ENCODE measurements at places on chromosomes 16 and 17. TPM values are rescaled to one million over a fixed set of nuclear protein-coding genes. Genes with fewer than 3 reads are reported as not detected.

DNA sequence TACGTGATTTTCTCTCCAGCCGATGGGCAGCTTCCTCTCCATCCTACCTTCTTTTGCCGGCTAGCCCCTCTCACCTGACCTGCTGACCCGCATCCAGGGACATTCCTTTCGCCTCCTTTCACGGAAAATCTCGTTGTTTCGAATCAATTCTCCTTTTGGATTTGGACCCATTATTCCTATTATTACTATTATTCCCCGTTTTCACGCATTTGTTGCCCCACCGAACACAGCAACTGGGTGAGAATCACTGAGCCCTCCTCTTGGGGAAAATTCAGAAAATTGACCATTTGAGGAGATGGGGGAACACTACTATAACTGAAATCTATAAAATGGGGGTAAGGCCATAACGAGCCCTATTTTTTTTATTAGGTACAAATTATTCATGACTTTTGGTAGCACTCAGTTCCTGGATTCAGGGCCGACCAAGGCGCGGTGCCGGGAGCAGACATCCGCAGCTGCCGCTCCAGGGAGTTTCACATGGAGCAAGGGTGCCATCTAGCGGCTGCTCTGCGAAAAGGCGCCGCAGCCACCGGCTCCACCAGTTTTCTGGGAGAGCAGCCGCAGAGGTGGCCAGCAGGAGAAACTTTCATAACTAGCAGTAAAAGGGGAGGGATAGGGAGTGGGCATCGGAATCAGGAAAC, 3.3 kb upstream of the HOXB8 start:
- DNase-seq: peak; percentile 84

DNA sequence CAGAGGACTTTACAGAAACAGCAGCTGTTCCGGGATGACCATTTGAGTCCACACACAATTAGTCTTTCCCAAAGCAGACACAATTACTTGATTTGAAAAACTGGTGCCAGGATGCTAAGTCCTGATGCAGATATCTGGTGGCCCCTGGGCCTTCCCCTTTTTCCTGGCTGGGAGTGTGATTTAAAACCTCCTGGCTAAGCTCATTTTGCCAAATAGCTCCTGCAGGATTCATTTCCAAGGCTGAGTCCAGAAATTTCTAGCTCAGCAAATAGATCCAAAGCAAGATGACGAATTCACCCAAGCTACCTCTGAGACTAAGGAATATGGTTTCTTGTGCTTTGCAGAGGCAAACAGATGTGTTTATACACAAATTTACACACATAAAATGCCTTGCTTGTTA, 422.2 kb downstream of the CA10 start:
- DNase-seq: no peak

DNA sequence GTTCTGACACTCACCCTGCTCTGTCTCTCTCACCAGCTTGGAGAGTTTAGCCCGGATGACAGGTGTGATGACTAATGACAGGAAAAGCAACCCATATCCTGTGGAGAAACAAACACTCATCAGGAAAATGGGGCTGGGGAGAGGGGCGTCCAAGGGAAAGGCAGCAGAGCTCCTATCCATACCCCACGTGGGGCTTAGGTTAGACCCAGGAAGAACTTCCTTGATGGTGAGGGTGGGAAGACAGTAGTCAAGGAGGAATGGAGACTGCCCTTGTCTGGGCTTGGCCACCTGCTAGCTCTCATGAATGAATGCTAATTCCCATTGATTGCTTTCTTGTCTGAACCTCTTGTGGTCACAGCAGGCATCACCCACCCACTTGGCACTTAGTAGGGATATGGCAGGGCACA, 3.8 kb downstream of the SLC46A1 start:
- peak; percentile 47 for DNase-seq

DNA sequence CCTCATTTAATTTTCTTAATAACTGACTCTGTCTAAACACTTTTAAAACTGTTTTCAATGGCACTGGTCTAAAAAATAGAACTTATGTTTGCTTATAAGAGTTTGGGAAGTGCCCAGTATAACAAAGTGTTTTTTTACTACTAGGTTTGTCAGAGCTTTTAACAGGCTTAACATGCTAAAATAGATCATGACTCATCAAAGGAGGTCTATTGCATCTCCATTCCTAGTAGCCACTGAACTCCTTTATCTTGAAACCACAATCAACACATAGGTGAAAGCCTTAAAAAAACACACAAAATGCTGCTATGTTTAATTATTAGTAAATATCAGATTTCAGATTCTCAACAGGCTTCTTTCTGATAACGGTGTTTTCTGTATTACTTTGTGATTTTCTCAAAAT, 196.4 kb upstream of the KIF2B start:
- peak; percentile 82 for DNase-seq

DNA sequence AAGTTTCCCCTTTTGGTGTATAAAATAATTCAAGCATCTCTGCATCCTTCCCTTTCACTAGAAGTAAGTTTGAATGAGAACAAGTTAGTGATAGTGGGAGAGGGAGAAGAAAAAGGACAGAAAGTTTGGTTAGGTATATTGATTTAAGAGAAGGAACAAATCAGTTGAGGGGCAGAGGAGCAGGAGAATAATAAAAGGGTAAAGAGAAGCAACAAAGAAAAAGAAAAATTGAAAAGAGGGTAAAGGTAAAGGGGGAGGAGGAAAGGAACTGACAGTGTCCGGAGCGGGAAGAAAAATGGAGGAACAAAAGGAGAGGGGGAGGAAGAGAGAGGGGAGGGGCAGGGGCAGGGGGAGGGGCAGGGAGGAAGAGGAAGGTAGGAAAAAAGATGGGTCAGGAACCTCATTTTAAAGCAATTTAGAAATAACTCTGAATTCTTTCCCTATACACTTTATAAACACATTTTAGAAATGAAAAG, 6.3 kb upstream of the IGF2BP1 start:
- DNase-seq: no peak

GRCh38 chr16:78619811-78620210, 520.4 kb downstream of the WWOX start:
- no peak for DNase-seq

DNA sequence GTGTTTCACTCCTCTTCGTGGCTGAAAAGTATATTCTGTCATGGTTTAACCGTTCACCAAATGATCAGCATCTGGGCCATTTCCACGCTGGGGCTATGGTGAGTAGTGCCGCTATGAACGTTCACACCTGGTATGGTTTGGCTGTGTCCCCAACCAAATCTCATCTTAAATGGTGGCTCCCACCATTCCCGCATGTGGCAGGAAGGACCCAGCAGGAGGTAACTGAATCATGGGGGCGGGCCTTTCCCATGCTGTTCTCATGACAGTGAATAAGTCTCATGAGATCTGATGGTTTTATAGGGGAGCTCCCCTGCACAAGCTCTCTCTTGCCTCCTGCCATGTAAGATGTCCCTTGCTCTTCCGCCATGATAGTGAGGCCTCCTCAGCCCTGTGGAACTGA, 45.7 kb upstream of the ZNF469 start:
- DNase-seq: peak; percentile 15

DNA sequence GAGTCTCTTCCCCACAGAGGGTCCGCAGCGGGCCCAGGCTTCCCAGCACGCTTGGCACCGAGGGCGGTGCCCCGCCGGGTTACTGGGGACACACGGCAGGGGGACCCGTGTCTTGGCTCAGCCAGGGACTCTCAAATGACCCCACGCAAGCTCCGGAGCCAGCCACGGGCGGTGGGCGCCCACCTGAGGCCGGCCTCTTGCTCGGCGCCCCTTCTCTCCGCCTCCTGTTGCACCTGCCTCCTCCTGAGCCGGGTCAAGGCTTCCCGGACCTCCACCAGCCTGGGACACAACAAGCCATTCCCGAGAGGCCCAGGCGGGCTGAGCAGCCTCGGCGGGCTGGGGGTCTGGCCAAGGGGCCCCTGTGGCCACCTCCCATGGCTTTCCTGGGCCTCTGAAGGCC, 1.7 kb downstream of the CCDC154 start:
- no peak for DNase-seq

DNA sequence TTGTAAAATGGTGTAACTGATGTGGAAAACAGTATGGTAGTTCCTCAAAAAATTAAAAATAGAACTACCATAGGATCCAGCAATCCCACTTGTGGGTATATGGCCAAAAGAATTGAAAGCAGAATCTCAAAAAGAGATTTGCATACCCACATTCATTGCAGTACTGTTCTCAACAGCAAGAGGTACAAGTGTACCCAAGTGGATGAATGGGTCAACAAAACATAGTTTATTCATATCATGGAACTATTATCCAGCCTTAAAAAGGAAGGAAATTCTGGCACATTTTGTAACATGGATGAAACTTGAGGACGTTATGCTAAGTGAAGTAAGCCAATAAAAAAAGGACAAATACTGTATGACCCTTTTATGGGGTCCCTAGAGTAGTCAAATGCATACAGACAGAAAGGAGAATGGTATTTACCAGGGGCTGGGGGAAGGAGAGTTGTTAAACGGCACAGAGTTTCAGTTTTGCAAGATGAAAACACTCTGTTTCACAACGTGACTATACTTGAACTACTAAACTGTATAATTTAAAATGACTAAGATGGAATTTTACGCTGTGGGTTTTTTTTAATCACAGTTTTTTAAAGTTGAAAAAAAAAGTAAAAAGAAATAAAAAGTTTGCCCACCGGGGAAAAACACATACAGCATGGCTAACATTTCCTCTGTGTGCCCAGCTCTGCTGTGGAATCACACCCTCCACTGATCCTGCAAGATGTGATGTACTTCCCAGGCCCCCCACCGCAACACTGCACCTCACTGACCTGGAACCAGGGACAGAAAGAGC, 6.1 kb downstream of the TVP23A start:
- no peak for DNase-seq

DNA sequence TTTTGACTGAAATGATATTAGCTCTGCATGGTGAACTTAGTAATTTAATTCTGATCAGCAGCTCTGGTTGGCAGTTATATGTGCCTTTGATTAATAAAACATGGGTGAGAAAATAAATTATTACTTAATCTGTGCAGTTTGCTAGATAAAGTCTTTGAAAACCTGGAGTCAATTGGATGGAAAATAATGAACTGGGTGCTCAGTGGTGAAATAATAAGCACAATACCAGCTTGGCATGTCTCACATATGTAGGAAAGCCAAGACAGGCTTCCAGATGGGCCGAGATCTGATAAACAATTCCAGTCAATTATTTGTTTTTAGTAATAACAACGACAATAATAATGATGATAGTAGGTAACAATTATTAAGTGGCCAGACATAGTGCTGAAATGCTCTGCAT, 326.7 kb downstream of the CDH13 start:
- DNase-seq: no peak

- DNase-seq: no peak
Observed at GRCh38 chr17:27543464-27543856, 87.2 kb downstream of the KSR1 start.

DNA sequence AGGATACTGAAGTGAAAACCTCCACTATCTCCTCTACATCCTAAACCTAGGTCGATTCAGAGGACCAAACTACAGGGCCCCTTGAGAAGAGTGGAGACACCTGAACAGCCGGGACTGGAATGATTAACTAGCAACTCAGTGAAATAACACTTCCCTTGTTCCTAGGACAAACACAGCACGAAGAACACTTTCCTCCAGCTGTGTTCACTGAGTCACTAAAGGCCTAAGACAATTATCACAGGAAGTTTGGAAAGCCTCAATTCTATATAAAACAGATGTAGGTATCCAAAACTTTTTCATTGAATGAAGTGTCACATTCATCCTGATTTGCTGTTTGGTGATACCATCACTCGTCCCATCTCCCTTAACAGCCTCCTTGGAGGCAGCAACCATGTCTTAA, 15.5 kb upstream of the CUEDC1 start:
- DNase-seq: peak; percentile 54

DNA sequence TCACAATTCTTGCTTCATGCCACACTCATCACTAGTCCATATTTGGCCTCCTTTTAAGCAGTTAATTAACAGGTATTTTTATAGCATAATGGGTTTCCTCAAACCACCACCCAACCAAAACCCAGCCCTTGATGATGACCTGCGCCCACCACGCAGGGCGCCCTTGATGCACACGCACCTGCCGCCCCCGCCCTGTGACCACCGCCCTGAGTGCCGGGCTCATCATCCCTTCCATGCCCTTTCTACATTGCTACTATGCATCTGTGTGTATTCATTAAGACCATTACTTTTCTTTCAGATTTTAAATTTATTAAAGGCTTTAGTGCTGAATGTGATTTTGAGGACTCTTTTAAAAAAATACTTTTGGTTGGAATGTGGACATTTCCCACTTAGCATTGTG, 204.8 kb upstream of the CHMP6 start:
- no peak for DNase-seq

DNA sequence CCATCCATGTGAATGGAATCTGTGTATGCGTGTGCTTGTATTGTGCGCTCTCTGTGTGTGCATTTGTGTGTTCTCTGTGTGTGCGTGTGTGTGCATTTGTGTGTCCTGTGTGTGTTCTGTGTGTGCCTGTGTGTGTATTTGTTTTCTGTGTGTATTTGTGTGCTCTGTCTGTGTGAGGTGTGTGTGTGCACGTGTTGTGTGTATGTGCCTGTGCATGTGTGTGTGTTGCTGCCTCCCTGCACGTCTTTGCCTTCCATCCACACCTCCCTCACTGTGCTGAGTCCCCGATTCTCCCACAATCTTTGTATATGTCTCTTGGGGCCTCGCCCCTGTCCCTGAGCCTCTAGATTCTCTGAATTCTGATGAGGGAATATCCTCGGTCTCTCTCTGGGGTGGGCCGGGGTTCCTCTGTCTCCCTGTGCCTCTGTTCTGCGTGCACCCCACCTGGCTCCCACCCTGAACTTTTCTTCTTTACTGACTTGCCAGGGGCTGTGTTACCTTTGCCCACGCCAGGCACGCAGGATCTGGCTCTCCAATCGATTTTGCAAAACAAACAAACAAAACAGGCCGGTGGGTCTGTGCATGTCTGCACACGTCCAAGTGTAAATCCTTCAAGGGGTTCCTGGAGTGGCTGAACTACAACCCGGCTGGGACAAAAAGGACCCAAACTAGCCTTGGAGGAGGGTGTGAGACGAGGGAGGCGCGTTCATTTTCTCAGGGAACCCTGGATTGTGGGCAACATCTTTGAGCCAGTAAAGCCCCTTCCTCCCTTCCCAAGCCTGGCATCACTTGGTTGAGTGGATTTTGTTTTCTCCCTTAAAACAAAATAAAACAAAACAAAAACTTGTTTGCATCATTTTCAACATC, 8.1 kb upstream of the FOXF1 start:
- DNase-seq: no peak

DNA sequence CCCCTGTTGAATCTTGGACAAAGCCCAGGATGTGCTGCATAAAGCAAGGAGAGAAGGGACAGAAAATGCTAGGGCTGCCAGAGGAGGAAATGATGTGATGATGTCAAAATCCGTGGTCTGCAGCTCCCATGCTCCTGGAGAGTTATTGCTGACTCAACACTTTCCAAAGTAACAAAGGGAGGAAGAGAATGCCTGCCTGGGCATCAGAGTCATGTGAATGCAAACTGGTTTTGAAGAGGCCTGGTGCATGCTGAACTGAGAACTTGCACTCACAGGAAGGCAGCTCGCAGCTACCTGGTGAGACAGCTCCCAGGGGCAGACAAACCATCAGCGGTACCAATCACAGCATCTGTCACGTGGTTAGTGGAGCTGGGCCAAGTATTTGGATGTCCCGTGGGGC, 2.8 kb downstream of the MARVELD3 start:
- peak; percentile 48 for DNase-seq

KRT32 gene
- not detected for total RNA-seq

MRM3 gene
- total RNA-seq: 22.6 TPM

NAGS gene
- total RNA-seq: 1.6 TPM

TMIGD1 gene
- not detected for total RNA-seq

ZNF750 gene
- total RNA-seq: not detected

Data from LHCN-M2 (cell line).